Activated T-cell treated with anti-CD3 and anti-CD28 coated beads, Interleukin-2, amount 50 U/mL, for 72 hours (primary cell): ENCODE measurements at places on chromosomes 6 and 20. TPM values are rescaled to one million over a fixed set of nuclear protein-coding genes. Genes with fewer than 3 reads are reported as not detected.
A peak's percentile ranks its signal among the peaks of the same experiment; 100 is the strongest.

- no peak for DNase-seq
Measured at GRCh38 chr20:12156252-12156651, 238.6 kb downstream of the BTBD3 start.

DNA sequence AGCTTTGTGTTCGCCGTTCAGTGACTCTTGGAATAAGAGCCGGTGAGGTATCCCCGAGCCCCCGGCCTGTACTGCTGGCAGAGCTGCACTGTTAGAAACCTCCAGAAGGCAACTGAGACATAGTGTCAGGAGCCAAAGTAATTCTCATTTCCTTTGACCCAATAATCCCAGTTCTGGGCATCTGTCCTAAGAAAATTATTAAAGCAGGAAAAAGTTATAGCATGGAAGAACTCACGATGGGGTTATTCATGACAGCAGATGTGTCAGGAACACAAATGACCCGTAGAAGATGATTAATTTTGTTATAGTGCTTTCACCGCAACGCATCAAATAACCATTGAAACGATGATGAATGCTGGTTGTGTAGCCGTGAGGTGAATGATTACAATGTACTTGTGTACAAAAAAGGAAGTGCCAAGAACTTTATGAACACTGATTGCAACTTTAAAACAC lies 20.3 kb downstream of the CYP21A2 start:
- no peak for DNase-seq

GRCh38 chr6:104229057-104229456 lies 630.7 kb downstream of the HACE1 start:
- DNase-seq, result no peak

DNA sequence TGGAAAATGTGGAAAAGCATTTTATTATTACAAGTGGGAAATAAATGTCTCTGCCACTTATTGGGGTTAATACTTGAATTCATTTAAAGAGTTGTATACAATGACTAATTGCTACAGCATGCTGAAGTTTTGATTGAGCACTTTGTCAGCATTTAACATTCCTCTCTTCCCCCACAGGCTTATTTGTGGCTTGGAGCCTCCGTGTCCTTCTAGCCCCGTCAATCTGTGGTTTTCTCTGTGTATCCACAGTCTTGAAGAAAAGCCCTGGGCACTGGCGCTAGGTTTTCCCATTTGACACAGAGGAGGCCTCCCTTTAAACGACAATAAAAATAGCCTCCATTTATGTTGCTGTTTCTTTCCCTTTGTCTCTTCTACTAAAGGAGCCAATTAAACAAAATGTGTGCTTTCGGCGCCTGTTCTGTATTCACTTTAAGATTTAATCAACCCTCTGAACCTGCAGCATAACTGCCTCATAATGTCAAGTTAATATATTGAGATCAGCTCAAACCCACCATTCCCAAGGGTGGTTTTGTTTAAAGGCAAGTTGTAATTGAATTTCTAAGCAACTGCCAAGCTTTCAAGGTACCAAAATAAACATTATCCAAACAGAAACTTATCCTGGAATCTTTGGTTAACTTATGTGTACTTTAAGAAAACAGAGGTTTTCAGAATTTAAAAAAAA lies 326.6 kb upstream of the RNF24 start:
- DNase-seq, result no peak

- DNase-seq, result peak; percentile 55
Measured at GRCh38 chr6:3026791-3027626, 27.3 kb downstream of the NQO2 start.

DNA sequence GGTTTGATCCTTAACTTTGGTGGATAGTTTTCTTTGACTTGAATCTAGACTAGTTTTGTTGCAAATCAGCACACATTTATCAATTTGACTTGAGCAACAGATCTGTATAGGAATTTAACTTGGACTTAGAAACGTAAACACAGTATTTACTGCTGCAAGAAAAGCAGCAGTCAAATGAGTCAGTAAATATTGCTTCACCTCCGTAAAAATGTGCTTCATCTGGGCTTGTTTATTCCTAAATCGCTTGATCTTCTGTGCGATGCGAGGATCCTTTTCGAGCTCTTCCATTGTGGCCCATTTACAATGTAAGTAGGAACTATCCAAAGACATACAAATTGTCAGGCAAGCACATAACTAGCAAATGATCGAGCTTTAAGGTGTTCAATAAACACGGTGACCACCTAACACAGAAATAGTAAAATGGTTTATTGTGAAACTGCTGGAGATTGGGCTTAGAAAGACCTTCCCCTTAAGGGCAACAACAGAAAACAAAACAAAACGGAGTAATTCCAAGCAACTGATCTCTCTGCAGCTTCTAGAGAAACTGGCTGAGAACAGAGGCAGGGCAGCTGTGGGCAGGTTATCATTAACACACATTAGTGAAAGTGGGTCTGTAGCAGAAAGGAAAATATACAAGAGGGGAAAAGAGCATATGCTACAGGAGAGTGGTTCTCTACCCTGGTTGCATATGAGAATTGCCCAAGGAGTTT lies 120.8 kb downstream of the CHD6 start:
- DNase-seq, result no peak

TBX18 gene
- total RNA-seq, result not detected
